ENCODE measurements at places on chromosomes 5 and 9.

DNA sequence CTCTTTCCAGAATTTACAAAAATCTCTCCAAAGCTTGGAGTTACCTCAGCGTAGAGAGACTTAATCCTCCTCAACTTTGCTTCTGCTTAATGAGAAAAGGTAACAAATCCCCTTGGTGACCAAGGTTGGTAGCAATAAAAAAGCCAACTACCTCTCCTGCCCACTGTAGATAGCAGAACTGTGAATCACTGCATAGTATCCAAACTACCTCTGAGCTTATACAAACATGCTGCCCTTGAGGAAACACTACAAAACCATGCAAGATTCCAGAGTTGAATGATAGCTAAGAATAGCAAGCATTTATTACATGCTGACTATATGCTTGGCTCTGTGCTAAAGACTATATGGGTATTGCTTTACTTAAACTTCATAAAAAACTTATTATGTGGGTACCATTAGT lies 2.8 kb upstream of the ADAMTS12 start:
- no peak for DNase-seq

DNA sequence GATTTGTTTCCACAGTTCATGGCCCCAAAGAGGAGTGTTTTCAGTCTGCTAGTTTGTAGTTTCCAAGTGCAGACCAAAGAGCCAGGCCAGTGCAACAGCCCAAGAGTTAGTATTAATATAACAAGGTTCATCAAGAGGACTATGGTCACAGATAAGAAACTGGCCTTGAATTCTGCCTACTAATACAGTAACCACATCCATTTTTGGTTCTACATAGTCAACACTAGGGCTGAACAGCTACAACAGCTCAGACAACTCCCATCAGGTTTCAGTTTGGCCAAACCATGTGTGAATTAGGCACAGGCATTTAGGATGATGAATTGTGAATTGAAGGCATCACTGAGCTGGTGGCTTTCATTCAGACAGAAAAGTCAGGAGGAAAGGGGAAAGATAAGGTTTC lies 13.8 kb upstream of the UBQLN1 start:
- DNase-seq: no peak

GRCh38 chr9:118647331-118647730 lies 721.9 kb downstream of the BRINP1 start:
- DNase-seq: no peak

- no peak for DNase-seq
These were observed 3.7 kb downstream of the SEMA4D start for GRCh38 chr9:89494199-89494598.

DNA sequence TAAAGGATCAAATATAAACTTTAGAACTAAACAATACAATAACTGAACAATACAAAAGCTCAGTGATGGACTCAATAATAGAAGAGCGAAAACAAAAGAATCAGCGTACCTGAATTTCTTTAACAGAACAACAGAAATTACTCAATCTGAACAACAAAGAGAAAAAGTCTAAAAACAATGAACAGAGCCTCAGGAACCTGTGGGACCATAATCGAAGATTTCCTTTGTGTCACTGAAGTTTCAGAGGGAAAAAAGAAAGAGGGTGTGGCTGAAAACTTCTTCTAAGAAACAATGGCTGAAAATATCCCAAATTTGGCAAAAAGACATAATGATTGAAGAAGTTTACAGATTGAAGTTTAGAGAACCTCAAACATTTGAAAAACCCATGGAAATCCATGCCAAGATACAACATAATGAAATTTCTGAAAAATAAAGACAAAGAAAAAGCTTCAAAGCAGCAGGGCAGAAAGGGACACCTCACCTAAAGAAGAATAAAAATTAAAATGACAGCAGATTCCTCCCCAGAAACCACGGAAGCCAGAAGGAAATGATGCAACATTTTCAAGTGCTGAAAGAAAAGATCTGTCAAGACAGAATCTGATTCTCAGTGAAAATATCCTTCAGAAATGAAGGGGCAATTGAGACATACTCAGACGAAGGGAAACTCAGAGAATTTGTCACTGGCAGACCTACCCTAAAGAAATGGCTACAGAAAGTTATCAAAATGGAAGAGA lies 288.8 kb downstream of the ARL15 start:
- DNase-seq: peak; percentile 51

Data from activated CD4-positive, alpha-beta T cell treated with anti-CD3 and anti-CD28 coated beads, Interleukin-2, amount 50 U/mL, for 16 hours (primary cell).